ENCODE measurements at places on chromosomes 3 and 15.

- DNase-seq, result no peak
These were observed 12.6 kb downstream of the GHRL start for GRCh38 chr3:10280177-10280529.

- DNase-seq, result no peak
These were observed 362.1 kb downstream of the MAGI1 start for GRCh38 chr3:65676580-65676979.

- DNase-seq, result peak; percentile 66
These were observed 171.6 kb downstream of the SV2B start for GRCh38 chr15:91271565-91272153.

DNA sequence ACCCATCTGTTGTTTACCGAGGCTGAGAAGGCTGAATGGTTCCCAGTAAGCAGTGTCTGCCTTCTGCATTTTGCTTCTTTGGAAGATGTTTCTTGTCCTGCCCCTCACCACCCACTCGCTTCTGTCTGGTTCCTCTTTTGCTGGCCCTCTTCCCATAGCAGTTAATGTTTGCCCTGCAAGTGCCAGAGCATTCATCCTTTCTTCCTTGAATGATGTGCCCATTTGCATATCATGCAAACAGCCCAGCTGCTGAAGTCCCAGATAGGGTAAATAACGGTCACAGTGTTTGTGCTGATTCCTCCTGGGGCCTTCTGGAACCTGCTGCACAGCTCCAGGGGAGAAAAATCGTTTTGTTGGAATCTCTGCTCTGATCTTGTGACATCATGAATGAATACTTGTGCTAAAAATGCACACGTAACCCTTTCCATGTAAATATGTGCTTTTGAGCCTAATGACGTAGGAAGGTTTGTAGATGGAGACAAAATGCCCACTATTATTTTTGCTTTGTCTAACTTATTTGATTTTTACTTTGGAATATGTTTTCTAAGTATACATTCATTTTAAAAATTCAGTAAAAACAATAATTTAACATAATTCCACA, 381.0 kb downstream of the SOX2 start:
- DNase-seq, result peak; percentile 16

GRCh38 chr3:81426826-81427577, 334.4 kb downstream of the GBE1 start:
- no peak for DNase-seq

DNA sequence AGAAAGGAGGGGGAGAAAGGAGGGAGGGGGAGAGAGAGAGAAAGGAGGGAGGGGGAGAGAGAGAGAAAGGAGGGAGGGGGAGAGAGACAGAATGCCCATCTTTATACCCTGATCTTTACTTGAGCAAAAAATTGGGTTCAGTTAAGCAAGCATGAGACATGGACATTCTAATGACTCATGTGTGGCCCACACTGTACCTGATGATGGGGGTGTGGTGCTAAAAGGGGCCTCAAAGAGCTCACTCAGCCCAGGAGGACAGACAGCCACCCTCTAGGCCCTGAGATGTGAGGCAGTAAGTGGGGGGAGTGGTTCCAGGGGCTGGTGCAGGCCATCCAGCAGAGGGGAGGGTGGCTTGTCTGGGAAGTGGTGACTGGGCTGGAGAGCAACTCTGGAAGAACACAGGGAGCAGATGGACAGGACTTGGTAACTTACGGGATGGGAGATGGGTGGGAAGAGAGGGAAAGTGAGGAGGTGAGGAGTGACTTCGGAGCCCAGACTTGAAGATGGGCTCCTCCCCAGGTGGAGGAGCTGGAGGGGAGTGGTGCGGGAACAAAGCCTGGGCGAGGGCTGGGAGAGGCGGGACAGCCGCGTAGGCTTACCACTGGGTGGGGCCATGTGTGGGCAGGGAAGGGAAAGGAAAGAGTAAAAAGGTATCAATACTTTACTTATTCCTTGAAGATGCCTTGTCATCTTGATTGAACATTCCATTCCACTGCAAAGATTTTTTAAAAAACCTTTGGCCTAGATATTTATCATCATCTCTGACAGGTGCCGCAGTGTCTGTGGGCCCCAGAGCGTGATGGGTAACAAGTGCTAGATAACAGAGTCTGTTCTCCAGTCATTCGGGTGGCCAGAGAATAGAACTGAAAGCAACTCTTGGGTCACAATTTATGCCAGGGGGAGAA, 32.3 kb downstream of the TSPAN3 start:
- DNase-seq, result no peak

- DNase-seq, result peak; percentile 25
These were observed 20.1 kb upstream of the ZCWPW2 start for GRCh38 chr3:28328188-28329151.

DNA sequence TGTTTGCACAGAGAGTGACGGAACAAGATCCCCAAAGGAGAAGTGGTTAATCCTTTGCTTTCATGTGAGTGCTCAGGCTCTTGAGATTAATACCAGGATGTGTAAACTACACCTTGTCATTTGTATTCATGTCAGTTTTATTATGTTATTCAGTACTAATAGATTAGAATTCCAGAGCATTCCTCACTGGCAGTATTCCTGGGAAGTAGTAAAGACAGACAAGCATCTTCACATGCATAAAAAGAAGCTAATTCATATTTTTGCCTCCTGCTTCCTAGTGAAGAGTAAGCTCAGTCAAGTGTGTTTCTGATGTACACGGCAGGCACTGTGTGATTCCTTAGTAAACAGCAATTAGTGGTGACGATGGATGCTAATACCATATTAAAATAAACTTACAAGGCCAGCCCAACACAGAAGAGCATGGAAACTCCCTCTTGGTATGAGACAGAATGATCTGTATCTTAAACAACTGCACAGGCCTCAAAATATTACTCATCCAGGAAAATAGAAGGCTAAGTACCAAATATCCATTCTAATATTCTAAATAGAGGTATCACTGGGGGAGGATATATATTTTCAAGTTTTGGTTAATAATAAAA, 336.8 kb upstream of the MCTP2 start:
- no peak for DNase-seq

GRCh38 chr15:36844534-36844998, 255.8 kb downstream of the MEIS2 start:
- no peak for DNase-seq
